ENCODE measurements at places on chromosomes 4 and X. TPM values are rescaled to one million over a fixed set of nuclear protein-coding genes. Genes with fewer than 3 reads are reported as not detected.

Gene TMPRSS11E
- total RNA-seq: not detected

Gene ATP10D
- total RNA-seq: 3.0 TPM

Gene PNMA6F
- total RNA-seq: not detected

Gene RIPPLY1
- not detected for total RNA-seq

Gene H2BW1
- not detected for total RNA-seq

Gene EXOC1L
- total RNA-seq: not detected

Gene SOX3
- total RNA-seq: not detected

Gene CENPE
- total RNA-seq: 60.1 TPM

Gene HTT-AS
- not detected for total RNA-seq

Gene SPANXB1
- total RNA-seq: not detected

Gene TMEM164
- 19.5 TPM for total RNA-seq

Gene ACOX3
- total RNA-seq: 31.2 TPM

Gene CHIC1
- total RNA-seq: 6.0 TPM

Gene SPON2
- total RNA-seq: 7.0 TPM

Gene TCEAL7
- total RNA-seq: not detected

Gene HHIP
- not detected for total RNA-seq

Gene SMR3B
- total RNA-seq: not detected

Gene DIPK2B
- total RNA-seq: not detected

Gene SLC30A9
- total RNA-seq: 47.8 TPM

Gene MGAT4D
- not detected for total RNA-seq

Gene GPR143
- not detected for total RNA-seq

Gene S100G
- not detected for total RNA-seq

Gene TEX13B
- total RNA-seq: not detected

Gene PLAC1
- total RNA-seq: 1.3 TPM
